ENCODE measurements at places on chromosomes 6 and 20.
A peak's percentile ranks its signal among the peaks of the same experiment; 100 is the strongest.

DNA sequence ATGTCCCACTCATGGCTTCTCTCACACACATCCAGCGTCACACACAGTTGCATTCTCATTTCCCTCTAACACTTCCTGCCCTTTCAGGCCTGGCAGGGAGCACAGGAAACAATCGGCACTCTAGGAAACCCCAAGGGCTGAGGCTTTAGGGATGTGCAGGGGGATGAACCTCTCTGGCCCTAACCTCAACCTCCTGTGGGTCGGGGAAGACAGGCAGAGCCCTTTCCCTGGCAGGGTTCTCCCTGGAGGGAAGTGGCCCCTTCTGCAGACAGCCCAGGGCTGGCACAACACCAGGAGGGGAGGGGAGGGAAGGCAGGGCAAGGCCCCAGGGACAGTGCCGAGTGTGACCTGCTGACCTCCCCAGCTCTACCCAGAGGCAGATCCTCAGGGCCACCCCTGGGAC, 2.7 kb downstream of the TEAD3 start:
- H3K27ac ChIP-seq: peak overlapping the region; percentile 100
- peak; percentile 74 for DNase-seq
- peak overlapping the region; percentile 99 for H3K4me3 ChIP-seq
- no peaks in the 10 kb centered on the region for H3K27me3 ChIP-seq
- no peaks in the 10 kb centered on the region for H3K36me3 ChIP-seq

GRCh38 chr20:62229667-62230066, 8.7 kb upstream of the OSBPL2 start:
- H3K4me3 ChIP-seq: no peak overlapping the region
- no peaks in the 10 kb centered on the region for H3K4me1 ChIP-seq
- no peak overlapping the region for H3K27ac ChIP-seq
- no peaks in the 10 kb centered on the region for H3K36me3 ChIP-seq
- no peak for DNase-seq

- DNase-seq: no peak
- H3K4me3 ChIP-seq: no peak overlapping the region
- no peaks in the 10 kb centered on the region for H3K27me3 ChIP-seq
- no peak overlapping the region for H3K27ac ChIP-seq
Measured at GRCh38 chr6:10970731-10971130, 73.4 kb downstream of the ELOVL2 start.

- peak within 1 kb of the TSS; percentile 27 for H3K4me3 ChIP-seq
- no peak within 1 kb of the TSS for H3K27ac ChIP-seq
- H3K27me3 ChIP-seq: peaks cover 8% of the 10 kb centered on the region
- no peaks in the 10 kb centered on the region for H3K36me3 ChIP-seq
Measured at GRCh38 chr6:49550492-49551077, at the start of gene C6orf141. Gene C6orf141, plus strand, starts transcription at chr6:49550668. Its CDS starts 125 bp downstream, at chr6:49550793.

DNA sequence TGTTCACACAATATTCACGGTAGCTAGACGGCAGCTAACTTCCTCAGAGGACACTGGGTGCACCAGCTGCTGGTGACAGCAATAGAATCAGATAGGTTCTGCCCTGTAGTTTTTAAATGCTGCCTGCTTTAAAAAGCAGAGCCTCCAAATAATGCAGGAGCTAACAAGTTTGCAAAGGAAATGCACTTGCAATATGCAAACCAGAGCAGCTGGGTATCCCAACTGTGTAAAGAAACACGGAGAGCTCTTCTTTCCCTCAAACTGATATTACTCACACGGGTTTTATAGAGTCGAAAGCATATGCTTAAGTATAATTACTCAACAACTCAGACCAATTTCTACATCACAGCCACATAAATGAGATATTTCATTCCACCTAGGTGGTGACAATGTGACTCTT, 432.7 kb downstream of the TFAP2A start:
- H3K4me3 ChIP-seq: no peak overlapping the region
- DNase-seq: no peak
- H3K4me1 ChIP-seq: no peaks in the 10 kb centered on the region

GRCh38 chr6:31308845-31309175, 36.9 kb upstream of the HLA-C start:
- no peak overlapping the region for H3K27ac ChIP-seq
- DNase-seq: no peak
- no peaks in the 10 kb centered on the region for H3K36me3 ChIP-seq
- no peak overlapping the region for H3K4me3 ChIP-seq
- peaks cover 10% of the 10 kb centered on the region for H3K4me1 ChIP-seq

DNA sequence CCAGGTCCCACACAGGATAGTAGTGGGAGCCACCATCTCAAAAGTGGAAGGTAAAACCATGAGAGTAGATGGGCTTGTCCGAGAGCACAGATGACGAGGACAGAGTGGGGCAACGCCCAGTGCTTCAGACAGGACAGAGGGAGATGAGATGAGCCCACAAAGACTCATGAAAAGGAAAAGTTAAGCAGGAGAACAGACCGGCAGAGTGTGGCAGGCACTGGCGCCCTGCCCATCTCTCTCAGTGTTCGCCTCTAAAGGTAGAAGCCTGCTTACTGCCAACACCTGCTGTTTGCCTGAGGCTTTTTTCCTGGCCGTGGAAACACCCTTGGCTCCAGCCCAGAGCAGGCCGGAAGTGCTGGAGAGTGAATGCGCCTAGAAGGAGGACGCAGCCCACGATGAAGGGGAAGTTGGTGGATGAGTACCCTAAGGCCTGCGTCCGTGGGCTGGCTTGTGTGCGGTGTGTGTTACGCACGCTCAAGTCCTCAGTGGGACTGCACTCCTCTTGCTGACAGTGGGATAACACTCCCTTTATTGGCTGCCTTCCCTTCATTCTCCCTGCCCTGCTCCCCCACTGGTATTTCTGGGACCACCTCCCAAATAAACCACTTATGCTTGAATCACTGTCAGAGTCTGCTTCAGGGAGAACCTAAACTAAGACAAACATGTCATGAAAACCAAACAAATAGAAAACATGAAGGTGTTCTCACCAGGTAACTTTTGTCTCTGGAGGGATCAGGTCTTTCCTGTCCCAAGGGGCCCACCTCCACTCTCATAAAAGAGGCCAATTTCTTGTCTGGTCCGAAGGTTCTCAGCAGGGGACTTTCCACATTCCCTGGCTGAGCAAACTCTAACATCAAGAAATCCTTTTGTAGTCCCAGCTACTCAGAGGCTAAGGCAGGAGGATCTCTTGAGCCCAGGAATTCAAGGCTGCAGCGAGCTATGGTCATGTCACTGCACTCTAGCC, 9.1 kb upstream of the FOXP4 start:
- H3K4me3 ChIP-seq: no peak overlapping the region
- no peaks in the 10 kb centered on the region for H3K4me1 ChIP-seq
- H3K27ac ChIP-seq: no peak overlapping the region

DNA sequence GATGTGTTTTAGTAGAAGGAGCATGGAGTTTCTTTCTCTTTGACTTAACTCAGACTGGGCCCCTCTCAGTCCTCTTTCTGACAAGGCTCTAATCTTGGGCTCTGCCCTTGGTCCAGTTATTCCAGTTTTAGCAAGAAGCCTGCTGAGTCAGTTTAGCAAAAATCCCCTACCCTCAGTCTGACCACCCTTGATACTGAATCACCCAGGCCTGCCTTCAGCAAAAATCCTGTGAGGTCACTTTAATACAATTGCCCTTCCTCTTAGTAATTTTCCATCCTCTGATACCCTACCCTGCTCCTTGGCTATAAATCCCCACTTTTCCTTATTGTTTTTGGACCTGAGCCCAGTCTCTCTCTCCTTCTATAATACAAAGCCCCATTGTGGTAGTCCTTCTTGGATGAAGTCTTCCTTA, 326.7 kb upstream of the NOX3 start:
- H3K27me3 ChIP-seq: no peaks in the 10 kb centered on the region
- no peak for DNase-seq
- H3K4me1 ChIP-seq: no peaks in the 10 kb centered on the region
- H3K36me3 ChIP-seq: no peaks in the 10 kb centered on the region
- H3K4me3 ChIP-seq: no peak overlapping the region

DNA sequence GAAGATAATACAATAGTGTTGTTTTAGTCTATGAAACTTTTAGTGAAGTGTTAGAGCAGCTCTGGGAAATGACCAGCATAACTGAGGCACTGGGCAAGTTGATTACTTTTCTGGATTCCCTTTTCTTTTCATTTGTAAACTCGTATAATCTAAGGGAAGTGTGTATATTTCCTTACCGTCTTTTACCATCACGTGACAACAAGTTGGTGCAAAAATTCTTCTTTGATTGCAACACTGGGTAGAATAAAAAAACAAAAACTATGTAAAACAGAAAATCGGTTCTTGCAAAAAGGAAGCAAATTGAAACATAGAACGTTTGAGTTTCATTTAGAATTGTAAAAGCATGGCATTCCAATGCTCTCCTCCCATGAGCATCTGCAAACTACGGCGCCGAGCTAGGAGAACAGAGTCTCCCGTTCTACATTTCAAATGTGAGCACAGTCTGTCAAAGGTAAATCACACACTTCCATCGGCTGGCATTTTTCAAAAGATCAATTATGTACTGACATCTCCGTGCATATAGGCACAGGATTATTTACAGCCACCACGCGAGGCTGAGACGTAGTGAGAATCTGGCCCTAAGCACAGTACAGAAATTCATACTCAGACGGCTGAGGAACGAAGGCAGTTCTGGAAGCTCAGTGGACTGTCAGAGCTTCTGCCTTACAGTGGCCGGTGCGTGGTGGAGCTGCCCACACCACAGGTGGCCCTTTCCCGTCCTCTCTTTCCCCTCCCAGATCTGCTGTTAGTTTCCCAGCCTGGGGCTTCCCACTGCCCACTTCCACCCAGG, 314.0 kb downstream of the BMP7 start:
- H3K4me1 ChIP-seq: no peaks in the 10 kb centered on the region
- no peak overlapping the region for H3K27ac ChIP-seq
- DNase-seq: no peak
- no peak overlapping the region for H3K4me3 ChIP-seq
- no peaks in the 10 kb centered on the region for H3K36me3 ChIP-seq

GRCh38 chr6:150072201-150072600, 3.3 kb upstream of the ULBP3 start:
- no peaks in the 10 kb centered on the region for H3K27me3 ChIP-seq
- no peak overlapping the region for H3K27ac ChIP-seq
- no peaks in the 10 kb centered on the region for H3K36me3 ChIP-seq
- no peak overlapping the region for H3K4me3 ChIP-seq

GRCh38 chr20:60629206-60629605, 622.9 kb upstream of the CDH4 start:
- H3K27me3 ChIP-seq: no peaks in the 10 kb centered on the region
- H3K36me3 ChIP-seq: no peaks in the 10 kb centered on the region
- H3K4me3 ChIP-seq: no peak overlapping the region
- no peak for DNase-seq

GRCh38 chr20:61332016-61332975, 80.2 kb downstream of the CDH4 start:
- no peaks in the 10 kb centered on the region for H3K36me3 ChIP-seq
- H3K27me3 ChIP-seq: no peaks in the 10 kb centered on the region
- no peaks in the 10 kb centered on the region for H3K4me1 ChIP-seq
- peak; percentile 39 for DNase-seq
- no peak overlapping the region for H3K27ac ChIP-seq

- no peaks in the 10 kb centered on the region for H3K36me3 ChIP-seq
- H3K27ac ChIP-seq: no peak overlapping the region
- H3K4me3 ChIP-seq: no peak overlapping the region
Measured at GRCh38 chr6:166166314-166167257, 1.1 kb downstream of the TBXT start.

GRCh38 chr20:12262747-12263146, 345.1 kb downstream of the BTBD3 start:
- H3K4me1 ChIP-seq: no peaks in the 10 kb centered on the region
- no peak overlapping the region for H3K27ac ChIP-seq
- H3K27me3 ChIP-seq: no peaks in the 10 kb centered on the region

DNA sequence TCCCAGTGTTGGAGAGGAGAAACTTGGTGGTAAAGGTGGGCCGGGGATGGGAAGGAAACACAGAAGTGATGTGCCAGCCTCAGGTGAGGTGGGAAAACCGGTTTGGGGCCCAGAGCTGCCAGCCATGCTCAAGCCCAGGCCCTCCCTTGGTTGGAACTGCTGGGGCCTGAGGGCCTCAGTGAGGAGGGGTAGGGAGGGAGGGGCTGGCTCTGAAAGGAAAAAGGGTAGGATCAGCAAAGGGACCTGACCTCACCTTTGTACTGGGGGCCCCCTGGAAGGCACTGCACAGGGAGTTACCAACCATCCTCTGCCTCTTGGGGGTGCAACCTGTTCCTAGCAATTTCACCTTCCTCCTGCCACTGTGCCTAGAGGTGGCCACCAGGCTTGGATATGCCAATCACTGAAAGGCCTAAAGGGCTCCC, 1.8 kb upstream of the SPEF1 start:
- H3K4me3 ChIP-seq: no peak overlapping the region
- no peaks in the 10 kb centered on the region for H3K27me3 ChIP-seq
- H3K4me1 ChIP-seq: no peaks in the 10 kb centered on the region
- DNase-seq: no peak

- no peaks in the 10 kb centered on the region for H3K4me1 ChIP-seq
- peak within 1 kb of the TSS; percentile 90 for H3K4me3 ChIP-seq
- DNase-seq: peak; percentile 94
- H3K36me3 ChIP-seq: no peaks in the 10 kb centered on the region
Measured at GRCh38 chr6:131063028-131063763, at the start of gene EPB41L2. Gene EPB41L2, minus strand, starts transcription at chr6:131063245. Its CDS starts 106,760 bp downstream, at chr6:130956485.

- no peaks in the 10 kb centered on the region for H3K4me1 ChIP-seq
- H3K36me3 ChIP-seq: no peaks in the 10 kb centered on the region
- H3K4me3 ChIP-seq: no peak overlapping the region
- H3K27me3 ChIP-seq: peaks cover 34% of the 10 kb centered on the region
Measured at GRCh38 chr6:36133148-36133547, 2.8 kb downstream of the MAPK13 start.

DNA sequence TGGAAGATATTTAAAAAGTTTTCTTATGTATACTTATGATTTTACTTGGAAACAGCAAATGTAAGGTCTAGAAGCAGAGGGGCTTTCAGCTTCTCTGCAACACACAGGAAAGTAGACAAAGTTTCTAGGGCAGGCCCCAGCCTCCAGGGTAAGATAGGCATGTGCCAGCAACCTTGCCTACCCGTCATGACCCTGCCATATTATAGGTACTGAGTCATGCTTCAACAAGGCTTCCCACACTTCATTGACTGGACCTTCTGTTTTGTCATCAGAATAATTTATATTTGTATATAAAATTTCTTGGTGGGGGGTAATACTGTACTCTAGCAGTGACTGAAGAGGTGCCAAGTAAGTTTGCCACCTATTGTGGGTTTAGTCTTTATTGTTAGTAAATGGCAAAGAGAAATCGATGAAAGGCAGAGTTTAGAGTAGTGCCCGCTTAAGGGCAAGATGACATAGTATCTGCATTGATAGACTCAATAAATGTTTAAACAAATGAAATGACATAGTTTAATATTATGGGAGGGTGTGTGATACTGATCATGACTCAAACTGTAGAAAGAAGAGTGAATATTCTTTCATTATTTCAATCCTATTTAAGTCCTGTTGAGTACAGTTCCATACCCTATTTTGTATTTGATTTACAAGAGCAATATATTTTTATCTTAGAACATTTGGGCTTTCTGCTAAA, 95.6 kb downstream of the JARID2 start:
- no peak overlapping the region for H3K4me3 ChIP-seq
- H3K36me3 ChIP-seq: no peaks in the 10 kb centered on the region
- no peaks in the 10 kb centered on the region for H3K27me3 ChIP-seq
- DNase-seq: no peak
- H3K4me1 ChIP-seq: no peaks in the 10 kb centered on the region

Measured in sigmoid colon (tissue), 7 donors.